ENCODE measurements at places on chromosomes 2 and 18. TPM values are rescaled to one million over a fixed set of nuclear protein-coding genes. Genes with fewer than 3 reads are reported as not detected.

DNA sequence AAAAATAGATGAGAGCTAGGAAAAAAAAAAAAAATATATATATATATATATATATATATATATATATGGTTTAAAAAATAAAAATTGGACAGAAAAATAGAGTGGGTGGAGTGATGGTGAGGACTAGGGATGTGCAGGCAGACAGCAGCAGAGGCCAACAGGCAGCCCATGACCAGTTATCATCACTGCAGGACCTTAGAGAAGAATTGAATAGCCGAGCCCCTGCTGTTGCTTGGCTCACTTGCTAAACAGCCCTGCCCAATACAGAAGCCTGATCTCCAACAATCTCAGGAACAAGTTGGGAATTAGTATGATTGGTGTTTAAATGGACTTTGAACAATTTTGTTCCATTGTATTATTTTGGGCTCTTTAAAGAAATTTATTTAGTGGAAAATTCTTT, 967.5 kb upstream of the PIK3C3 start:
- DNase-seq: no peak

- no peak for DNase-seq
Measured at GRCh38 chr2:191688934-191689695, 11.2 kb downstream of the NABP1 start.

Gene GKN2
- not detected for total RNA-seq

DNA sequence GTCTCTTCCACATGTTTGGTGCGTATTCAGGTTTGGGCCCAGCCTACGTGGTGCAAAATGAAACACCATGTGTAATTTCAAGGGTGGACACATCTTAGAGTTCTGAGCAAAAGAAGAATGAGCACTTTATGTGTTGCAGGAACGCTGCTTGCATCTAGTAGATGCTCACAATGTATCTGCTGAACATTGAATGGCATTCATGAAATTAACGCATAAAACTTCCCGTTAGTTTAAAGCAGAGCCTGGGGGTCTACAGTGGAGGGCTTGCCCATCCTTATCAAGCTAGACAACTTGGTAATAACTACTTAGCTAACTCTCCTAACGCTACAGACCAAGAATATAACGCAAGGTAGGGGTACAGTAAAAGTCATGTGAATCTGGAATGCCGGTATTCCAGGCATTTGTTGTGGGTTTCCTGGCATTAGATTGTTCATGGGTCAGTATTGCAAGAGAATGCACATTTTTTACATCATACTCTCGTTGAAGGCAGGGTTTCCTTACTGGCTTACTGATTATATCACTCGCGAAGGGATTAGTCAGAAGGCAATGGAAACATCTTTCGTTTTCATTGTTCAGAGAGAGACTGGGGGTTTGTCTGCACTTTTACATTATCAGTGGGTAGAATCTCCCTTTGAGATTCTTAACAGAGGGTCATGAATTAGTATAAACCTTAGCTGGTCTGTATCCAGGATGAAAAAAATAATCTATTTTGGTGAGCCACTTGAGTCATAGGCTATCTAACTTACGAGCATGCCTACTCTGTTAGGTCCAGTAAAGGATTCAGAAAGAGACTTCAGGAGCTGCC, 229.5 kb upstream of the EPAS1 start:
- DNase-seq: no peak

Gene DOCK10
- total RNA-seq: 3.4 TPM

- DNase-seq: no peak
Measured at GRCh38 chr2:237885111-237885930, 25.9 kb downstream of the RAMP1 start.

DNA sequence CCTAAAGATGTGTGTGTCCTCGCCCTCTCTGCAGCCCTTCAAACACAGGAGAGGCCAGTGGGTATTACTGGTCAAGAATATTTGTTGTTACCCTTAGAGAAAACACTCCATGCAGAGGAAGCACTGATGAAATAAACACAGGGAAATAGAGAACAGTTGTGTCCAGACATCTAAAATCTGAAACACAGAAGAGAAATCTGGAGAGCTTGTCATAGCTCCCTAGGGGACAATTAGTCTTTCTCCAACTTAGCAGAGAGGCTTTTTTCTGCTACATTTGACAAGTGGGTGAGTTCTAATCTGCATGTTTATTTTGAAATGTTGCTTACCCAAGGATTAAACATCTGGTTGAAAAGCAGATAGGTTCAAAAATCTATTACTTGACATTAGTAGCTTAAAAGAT, 190.1 kb downstream of the CTNNA2 start:
- DNase-seq: no peak

GRCh38 chr18:12408247-12408869, 629 bp downstream of the PRELID3A start:
- DNase-seq: no peak

GRCh38 chr18:68114989-68115388, 598.5 kb upstream of the DSEL start:
- no peak for DNase-seq

DNA sequence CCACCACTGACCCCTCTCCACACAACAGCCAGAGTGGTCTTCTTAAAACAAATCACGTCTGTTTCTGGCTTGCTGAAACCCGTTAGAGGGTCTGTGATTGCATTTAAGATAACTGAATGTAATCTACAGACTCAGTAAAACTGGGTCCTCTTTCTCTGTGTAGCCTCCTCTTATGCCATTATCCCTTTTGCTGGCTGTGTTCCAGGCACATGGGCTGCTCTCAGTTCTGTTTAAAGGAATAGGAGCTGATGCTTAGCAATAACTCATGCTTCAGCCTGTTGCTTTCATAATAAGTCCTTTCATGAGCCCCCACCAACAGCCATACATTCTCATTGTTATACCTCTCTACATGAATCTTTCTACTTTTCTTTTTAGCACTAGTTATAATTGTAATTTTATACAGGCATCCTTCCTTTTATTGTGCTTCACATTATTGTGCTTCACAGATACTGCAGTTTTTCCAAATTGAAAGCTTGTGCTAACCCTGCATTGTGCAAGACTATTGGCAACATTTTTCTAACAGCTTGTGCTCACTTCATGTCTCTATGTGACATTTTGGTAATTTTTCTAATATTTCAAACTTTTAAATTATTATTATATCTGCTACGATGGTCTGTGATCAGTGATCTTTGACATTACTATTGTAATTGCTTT, 782.6 kb downstream of the MBD2 start:
- DNase-seq: no peak

DNA sequence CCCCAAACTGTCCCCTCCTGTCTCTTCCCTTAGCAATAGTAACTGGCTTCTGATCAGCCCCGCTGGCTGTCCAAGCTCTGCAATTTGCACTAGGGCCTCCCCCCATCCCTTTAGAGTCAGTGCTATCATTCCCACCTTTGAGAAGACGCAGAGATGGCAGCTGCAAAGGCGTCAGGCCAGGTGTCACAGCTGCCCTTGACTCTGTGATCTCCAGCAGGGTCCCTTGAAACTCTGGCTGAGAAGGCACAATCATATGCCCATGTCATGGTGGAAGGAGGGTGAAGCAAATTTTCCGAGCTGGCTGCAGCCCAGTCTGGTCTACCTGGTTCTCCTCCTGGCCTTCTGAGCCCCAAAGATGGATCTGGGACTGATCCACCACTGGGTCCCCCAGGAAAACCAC, 49.2 kb upstream of the TEX51 start:
- no peak for DNase-seq

DNA sequence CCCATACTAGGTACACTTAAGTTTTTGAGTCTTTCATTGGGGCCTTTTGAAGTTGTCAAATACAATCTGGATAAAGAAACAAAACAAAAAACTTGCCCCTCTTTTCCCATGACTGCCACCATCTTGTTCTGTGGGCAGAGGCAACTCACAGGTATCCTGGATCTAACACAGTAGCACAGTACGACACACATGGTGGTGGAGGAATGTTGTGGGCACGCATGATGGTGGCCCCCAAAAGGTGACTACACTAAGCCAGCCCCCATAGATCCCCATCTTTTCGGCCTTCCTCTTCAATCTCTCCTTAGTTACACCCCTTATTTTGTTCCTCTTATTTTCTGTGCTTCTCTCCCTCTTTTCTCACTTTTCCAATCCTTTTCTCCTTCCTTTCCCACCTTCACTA, 4.5 kb upstream of the STPG4 start:
- DNase-seq: no peak

GRCh38 chr2:11026286-11026921, 114.7 kb downstream of the KCNF1 start:
- DNase-seq: no peak

GRCh38 chr18:78770823-78771139, 208.8 kb upstream of the SALL3 start:
- DNase-seq: no peak

Gene MAP2
- total RNA-seq: 14.2 TPM

All from body of pancreas (tissue), 4 donors.